ENCODE measurements at places on chromosomes 5 and 9.

- DNase-seq, result no peak
Observed at GRCh38 chr5:21087766-21088165, 1099.8 kb upstream of the CDH18 start.

DNA sequence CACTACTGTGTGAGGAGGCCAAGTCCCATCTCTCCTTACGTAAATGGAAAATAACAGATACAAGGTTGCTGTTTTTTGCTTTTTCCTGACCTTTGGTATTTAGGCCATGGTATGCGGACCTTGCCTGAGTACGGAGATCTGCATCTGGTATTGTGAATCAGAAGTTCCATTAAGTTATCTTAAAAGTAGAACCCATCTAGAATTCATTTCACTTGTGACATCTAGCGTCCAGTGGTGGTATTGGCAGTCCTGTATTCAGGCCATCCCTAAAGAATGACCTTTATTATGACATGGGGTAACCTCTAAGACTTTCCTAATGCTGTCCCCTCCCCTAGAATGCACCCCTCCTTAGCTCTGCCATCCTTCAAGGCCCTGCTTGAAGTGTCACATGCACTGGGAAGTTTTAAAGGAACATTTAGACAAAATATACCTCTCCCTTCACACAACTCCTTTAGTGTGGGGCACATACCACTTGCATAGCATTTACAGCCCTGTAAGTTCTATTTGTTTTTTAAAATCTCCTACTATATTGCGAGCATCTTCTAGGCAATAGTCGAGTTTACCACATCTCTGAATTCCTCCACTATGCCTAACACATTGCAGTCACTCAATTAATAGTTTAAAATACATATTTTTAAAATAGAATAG lies 1.9 kb upstream of the SPDL1 start:
- DNase-seq, result peak; percentile 73

DNA sequence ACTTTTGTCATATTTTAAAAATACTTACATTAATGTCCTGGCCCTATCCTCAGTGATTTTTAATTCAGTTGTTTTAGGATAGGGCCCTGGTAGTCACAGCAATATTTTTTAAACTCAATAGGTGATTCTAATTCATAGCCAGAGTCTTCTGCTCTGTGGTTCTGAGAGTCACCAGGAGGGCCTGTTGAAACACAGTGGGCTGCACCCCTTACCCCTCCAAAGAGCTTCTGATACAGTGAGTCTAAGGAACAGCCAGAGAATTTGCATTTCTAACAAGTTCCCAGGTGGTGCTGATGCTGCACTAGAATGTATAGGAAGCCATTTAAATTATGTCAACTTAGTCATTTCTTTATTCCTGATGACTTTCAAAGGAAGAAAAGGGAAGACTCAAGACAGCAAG lies 458.3 kb upstream of the ARRDC3 start:
- no peak for DNase-seq

- DNase-seq, result no peak
Observed at GRCh38 chr9:96270236-96270744, 31.7 kb downstream of the HSD17B3 start.

- no peak for DNase-seq
Observed at GRCh38 chr5:63648376-63648775, 313.9 kb downstream of the HTR1A start.

DNA sequence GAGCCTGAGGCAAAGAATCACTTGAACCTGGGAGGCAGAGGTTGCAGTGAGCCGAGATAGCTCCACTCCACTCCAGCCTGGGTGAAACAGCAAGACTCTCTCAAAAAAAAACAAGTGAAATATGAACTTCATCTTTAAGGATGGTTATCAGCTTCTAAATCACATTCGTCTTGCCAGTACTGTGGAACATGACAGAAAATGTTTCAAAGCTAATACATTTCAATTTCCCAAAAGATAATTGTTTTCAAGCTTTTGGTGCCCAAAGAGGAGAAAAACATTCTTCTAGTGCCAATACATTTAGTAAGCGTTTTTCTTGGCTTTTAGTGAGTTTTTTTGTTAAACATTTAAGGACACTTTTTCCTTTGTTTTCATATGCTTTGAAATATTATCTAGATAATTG lies 4.4 kb upstream of the IFT74 start:
- no peak for DNase-seq

GRCh38 chr5:150545246-150545645 lies 37.3 kb downstream of the NDST1 start:
- DNase-seq, result no peak

DNA sequence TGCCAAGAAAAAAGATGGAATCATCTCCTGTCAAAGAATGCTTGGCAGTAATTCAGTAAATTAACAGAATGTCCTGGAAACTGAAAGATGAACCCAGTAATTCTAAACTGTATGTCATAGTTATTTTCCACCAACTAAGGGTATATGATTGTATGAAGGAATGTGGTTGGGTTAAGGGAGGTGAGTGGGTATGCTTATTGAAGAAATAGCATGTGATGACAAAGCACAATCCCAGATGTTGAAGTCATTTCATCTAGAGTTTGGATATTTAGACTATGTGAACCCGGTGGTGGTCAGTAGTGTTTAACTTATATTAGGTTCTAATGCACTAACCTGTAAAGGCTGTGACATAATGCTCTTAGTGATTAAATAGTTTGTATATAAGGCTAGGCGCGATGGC lies 87.3 kb downstream of the CDKN2A start:
- DNase-seq, result no peak

DNA sequence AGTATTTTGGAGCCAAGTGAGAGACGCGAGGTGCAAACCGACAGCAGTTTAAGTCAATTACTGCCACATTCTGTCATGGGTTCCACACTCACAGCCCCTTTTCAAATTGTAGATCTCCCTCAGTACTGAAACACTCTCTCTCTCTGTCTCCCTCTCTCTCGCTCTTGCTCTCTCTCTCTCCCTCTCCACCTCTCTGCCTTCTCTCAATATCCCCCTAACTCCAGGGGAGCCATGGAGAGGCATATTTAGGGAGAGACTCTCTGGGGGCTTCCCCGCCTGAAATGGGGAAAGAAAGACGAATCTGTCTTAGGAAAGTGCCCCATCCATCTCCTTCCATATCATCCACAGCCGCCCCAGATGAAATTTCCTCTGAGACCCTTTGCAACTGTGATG lies 1.6 kb downstream of the BRINP1 start:
- DNase-seq, result no peak

DNA sequence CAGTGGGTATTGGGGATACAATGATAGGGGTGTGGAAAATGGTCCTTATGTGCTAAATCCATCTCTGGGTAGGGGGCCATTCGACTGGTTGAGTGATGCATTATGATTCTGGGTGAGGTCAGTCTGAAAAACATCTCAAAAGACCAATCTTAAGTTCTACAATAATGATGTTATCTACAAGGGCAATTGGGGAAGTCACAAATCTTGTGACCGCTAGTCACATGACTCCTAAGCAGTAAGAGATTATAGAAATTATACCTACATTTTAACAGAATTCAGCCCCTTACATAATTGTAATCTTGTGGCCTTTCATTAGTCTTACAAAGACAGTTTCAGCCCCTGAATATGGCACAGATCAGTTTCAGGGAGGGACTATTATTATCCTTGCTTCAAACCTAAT lies 224.7 kb downstream of the PIK3R1 start:
- no peak for DNase-seq

DNA sequence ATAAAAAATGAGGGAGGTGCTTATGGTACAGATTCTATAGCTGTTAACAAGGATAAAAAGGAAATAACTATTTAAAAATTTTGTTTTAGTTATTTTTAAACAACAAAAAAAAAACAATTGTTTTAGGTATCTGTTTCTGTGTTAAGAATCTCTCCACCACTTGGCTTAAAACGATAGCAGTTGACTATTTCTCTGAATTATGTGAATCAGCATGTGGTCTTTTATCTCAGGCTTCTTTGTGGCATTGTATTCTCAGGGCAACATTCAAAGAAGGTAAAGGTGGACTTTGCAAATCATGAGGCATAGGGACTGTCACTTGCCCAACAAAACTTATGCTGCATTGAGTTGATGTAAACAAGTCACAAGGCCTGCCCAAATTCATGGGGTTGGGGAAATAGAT lies 55.2 kb downstream of the ERBIN start:
- DNase-seq, result no peak

DNA sequence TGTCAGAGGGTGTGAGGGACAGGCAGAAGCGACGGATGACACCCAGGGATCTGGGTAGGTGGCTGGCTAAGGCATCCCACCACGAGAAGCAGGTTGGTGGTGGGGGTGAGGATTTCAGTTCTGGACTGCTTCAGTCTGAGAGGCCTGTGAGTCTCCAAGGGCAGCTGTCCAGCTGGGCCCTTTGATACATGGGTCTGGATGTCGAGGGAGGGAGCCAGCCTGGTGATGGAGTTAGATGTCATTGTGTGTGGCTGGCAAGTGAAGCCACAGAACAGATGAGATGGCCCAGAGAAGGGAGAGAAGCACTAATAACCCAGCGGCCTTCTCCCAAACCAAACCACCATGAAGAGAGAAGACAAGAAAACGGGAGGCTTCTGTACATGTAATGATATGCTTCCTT lies 11.1 kb downstream of the MED27 start:
- no peak for DNase-seq

GRCh38 chr5:75199946-75200345 lies 36.7 kb downstream of the ANKRD31 start:
- DNase-seq, result no peak

DNA sequence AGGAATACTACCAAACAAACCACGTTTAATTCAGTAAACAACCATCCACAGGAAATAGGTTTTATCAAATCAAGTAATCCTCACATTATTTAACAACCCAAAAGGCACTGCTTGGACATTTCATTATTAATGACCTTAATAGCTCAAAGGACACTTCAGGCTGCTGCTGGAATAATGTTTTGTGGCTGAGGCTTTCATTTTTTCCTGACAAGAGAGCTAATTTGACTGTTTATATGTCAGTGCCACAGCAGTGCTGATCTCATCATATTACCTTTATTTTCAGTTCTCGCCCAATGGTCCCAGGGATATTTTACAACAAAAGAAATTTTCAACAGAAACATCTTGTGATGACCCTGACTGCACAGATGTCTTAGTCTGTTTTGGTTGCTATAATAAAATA lies 589.8 kb upstream of the GRAMD2B start:
- DNase-seq, result no peak

DNA sequence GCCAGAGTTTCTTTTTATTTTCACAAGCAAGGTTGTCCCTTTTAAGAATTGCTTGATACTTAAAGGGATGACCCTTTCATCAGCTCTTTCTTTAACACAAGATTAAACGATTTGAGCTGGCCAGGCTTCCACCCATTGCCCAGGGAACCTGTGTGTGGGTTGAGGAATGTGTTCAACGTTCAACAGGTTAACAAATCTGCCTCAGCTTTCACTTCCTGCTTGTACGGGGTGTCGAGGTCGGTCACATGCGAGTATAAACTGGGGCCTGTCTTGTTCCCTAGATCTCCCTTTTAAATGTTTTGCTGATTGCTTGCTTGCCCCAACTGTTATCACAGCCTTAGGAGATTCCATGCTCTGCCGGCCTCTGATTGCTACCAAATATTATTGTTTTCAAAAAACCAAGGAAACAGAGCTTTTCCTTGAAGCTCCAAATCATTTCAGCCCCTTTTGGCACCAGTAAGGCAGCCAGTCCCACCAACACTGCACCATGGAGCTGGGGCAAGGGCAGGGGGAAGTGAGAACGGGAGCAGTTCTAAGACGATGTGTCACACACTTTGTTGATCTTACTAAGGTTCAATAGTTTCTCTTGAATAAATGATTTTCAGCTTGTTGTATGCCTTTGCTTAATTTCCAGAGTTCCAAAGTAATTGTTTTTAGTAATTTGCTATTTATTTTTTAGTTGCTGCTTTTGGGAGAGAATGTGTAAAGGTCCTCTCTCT lies 10.7 kb upstream of the CLK4 start:
- DNase-seq, result no peak

GRCh38 chr5:64299805-64300204 lies 134.2 kb downstream of the RNF180 start:
- DNase-seq, result no peak

Measured in activated CD8-positive, alpha-beta T cell treated with anti-CD3 and anti-CD28 coated beads, Interleukin-2, amount 10 ng/mL, durations not matched to agents 7 days and 5 days (primary cell).